CD4-positive, alpha-beta T cell treated with Interleukin-21 for 1 hour (primary cell): ENCODE measurements at places on chromosomes 6 and 20.

GRCh38 chr6:163147994-163148393, 266.5 kb upstream of the QKI start:
- no peak for DNase-seq

DNA sequence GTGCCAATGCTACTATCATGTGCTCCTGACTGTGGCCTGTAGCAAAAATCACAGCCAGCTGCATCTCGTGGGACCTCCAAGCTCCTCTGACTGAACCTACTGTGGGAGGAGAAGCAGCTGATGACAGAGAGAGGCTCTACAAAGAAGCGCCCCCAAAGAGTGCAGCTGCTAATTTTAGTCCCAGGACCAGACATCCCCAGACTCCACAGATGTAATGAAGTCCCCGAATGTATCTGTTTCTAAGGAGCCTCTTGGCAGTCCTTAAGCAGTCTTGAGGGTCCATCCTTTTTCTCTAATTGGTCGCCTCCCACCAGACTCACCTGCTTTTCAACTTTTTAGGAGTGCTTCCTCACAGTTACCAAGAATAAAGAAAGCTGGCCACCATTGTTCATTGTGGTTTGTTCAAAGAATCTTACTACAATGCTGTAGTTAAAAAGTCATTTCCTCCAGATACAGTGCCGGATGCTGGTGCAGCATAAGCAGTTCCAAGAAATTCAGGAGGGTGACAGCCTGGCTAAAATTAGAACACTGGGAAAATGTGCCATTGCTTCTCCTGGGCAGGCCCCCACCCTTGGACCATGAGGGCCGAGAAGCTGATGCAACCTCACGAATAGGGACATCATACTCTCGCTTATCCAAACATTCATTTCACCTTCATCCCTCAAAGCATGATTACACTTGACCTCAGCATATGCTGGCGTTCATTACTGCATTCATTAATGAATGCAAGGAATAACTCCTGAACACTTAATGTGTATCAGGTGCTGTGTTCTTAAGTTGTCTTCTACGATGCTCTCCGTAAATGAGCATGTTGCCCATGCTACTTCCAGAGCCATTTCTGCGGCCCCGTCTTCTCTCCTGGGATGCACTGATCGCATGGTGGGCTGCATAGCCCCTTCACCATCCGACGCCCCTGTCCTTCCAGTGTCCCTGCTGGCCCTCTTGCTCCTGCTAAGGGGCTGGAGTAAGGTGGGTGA, 66.4 kb downstream of the LY86 start:
- DNase-seq: peak; percentile 7

- DNase-seq: no peak
Observed at GRCh38 chr6:110095101-110095500, 84.4 kb downstream of the WASF1 start.

DNA sequence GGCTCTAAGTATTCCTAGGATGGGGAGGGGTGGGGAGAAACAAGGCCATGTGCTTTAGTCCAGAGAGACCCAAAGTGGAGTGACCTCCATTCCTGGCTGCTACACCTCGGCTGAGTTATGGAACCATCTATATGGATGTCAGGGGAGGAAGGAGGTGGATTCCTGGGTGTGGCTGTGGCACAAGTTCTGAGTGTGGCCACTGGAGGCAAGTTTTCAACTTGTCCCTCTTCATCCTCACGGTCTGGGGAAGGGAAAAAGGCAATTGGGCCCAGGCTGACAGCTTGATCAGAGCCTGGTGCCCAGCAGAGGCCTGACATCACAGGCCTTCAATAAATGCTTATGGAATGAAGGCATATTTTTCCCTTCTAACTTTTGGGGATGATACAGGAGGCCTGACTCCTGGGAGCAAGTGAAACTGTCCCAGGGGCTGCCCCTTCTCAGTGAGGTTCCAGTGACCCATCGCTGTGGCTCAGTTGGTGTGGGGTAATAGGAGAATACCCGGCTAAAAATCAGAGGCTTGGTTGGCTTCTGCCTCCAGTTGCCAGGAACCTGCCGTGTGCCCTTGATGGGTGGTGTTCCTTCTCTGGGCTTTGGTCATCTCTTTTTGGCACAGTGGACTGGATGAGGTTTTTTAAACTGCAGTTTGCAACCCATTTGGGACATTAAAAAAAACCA, 1.8 kb upstream of the ITPR3 start:
- no peak for DNase-seq

GRCh38 chr20:36507746-36508145, 33.6 kb upstream of the MYL9 start:
- no peak for DNase-seq

GRCh38 chr20:16711661-16712258, 18.1 kb upstream of the SNRPB2 start:
- no peak for DNase-seq

DNA sequence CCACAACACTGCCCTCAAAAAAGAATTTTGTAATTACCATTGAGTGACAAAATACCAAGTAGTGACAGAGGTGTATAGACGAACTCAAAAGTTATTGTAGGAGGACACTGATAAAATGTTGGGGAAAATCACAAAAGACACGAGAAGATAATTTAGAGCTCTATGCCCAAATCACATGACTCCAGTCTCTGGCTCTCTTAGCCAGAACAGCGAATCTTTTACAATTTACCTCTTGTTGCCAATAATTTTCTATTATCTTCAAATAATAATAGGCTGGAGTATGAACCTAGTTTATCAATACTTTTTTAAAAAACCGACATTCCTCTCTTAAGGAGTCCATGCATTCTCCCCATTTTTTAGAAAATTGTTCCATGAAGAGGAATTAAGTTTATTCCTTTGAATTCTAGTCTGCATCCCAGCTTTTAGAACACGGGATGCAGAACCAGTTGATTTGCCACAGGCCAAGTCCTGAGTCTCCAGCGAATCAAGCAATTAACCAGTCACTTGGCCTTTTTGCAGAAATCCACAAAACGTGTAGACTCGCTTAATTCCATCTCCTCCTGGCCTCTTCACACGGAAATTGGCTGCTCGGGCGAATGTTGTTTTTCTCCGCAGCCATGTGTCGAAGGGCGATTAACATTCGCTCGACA, 507 bp upstream of the RIPPLY2 start:
- no peak for DNase-seq

- DNase-seq: no peak
Observed at GRCh38 chr20:17443131-17443858, 87.9 kb downstream of the BFSP1 start.

GRCh38 chr6:106128981-106129781, 43.0 kb downstream of the PRDM1 start:
- DNase-seq: no peak

DNA sequence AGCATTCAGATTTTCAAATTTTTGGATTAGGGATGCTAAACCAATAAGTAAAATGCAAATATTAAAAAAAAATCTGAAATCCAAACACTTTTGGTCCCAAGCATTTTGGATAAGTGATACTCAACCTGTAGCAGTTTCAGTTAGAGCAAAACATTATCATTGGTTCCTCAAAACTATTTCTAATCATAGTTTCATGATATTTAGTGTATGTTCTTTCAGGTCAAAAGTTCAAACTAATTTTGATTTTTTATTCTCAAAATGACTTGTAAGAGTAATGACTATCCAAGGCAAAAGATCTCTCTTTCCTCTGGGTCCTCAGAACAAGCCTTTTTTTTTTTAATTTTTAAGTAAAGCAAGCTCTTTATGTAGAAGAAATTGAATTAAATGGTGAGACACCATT, 64.0 kb upstream of the TFB1M start:
- no peak for DNase-seq

- no peak for DNase-seq
Observed at GRCh38 chr6:31631209-31631608, 10.7 kb downstream of the PRRC2A start.

GRCh38 chr6:138680085-138680484, 93.5 kb upstream of the CCDC28A start:
- no peak for DNase-seq

GRCh38 chr6:158131926-158132325, 36.1 kb downstream of the SERAC1 start:
- peak; percentile 25 for DNase-seq

DNA sequence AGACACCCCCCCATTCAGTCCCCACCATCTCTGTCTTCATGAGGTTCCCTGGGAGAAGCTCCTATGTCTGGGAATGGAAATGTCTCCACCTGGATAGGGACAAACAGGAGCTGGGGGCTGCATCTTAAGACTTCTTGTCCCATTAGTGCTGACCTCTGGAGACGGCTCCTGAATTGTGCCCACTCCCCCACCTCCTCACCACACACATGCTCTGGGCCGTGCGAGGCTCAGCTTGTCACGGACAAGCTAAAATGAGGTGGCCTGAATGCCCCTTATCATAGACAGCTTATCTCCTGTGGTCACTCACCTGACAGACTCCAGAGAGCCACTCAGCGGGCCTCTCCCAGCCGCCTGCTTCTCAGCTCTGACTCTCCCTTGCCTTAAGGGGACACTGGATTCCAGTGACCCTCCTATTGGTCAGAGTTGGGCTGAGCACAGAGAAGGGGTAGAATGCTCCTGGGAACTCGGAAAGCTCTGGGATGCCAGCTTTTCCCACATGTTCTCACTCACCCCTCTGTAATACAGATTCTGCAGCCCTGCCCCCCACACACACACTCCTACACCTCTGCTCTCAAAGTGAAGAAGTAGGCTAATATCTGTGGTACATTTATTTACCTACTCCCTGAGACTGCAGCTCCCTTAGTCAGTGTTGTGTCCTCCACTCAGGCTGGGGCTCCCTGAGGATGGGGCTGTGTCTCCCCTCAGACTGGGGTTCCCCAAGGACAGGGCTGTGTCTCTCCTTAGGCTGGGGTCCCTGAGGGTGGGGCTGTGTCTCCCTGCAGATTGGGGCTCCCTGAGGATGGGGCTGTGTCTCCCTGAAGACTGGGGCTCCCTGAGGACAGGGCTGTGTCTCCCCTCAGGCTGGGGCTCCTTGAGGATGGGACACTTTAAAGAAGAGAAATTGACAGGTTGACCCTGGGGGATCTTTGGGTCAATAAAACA, 167.5 kb downstream of the VEGFA start:
- no peak for DNase-seq

DNA sequence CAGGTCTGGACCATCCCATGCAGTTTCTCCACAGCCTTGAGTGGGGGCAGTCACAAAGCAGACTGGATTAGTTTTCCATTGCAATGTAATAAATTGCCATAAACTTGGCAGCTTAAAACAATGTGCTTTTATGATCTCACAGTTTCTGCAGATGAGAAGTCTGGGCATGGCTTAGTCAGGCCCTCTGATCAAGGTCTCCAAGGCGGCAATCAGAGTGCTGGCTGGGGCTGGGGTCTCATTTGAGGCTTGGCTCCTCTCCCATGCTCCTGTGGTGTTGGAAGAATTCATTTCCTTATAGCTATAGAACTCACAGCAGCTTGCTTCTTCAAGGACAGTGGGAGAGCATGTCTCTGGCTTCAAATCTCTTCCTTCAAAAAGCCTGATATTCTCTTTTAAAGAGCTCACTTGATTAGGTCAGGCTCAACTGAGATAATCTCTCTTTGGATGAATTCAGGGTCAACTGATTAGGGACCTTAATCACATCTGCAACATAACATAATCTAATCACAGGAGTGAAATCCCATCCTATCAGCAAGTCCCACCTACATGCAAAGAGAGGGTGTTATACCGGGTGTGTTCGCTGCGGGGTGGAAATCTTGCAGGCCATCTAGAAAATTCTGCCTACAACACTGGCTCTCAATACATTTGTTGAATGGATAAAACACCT, 77.4 kb upstream of the SULF2 start:
- no peak for DNase-seq

DNA sequence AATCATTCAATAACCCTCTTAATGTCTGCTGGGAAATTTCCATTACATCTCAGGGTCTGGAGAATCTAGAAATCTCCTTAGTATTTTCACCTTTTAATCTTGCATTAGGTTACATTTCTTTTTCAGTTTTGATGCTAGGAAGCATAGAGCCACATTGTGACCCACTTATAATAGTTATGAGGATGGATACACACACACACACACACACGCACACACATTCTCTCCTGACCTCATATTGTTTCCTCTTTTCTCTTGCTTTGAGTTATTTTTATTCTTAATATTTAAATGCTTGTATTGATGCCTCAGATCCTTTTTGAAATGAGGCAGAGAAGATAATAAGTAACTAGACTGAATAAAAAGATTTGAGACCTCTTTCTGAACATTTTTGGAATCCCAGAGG, 128.4 kb downstream of the KLHL32 start:
- DNase-seq: no peak

- no peak for DNase-seq
Observed at GRCh38 chr20:45975686-45976085, 3.7 kb upstream of the ZNF335 start.

- no peak for DNase-seq
Observed at GRCh38 chr20:36271639-36272546, 34.2 kb upstream of the DLGAP4 start.

GRCh38 chr6:124026694-124027093, 223.0 kb downstream of the NKAIN2 start:
- no peak for DNase-seq

GRCh38 chr6:106086814-106087175, 659 bp downstream of the PRDM1 start:
- DNase-seq: no peak

DNA sequence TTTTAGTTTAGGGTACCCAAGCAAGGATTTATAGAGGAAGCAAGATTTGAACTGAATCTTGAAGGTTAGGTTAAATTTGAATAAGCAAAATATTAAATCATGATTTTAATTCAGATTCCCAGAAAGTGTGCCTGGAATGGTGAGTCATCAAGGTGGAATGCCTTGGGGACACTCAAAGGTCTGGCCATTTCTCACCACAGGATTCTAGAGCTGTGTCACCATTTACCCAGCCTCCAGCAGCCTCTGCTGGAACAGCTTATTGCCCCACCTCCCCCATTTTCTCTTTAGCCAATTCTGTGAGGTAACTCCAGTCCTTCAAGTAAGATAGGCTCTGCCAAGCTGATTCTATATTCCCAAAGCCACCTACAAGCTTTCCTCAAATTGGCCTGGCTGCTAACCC, 181.4 kb downstream of the SIM1 start:
- no peak for DNase-seq

DNA sequence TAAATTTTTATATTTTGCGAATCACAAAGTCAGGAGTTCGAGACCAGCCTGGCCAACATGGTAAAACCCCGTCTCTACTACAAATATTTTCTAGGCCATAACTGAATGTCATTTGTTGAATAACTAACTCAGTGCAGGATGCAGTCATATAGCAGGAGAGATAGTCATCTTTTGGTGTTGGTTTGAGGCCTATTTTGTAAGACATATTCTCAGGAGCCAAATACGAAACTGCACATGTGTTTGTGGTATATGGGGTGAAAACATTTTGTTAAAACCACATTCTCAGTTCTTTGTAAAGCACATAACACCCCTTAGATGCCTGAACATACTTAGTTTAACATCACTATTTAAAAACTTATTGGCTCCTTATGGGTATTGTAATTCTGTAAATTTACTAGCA, 4.7 kb upstream of the ENPP5 start:
- DNase-seq: peak; percentile 53

GRCh38 chr6:66796987-66797386, 1090.0 kb upstream of the EYS start:
- DNase-seq: no peak

DNA sequence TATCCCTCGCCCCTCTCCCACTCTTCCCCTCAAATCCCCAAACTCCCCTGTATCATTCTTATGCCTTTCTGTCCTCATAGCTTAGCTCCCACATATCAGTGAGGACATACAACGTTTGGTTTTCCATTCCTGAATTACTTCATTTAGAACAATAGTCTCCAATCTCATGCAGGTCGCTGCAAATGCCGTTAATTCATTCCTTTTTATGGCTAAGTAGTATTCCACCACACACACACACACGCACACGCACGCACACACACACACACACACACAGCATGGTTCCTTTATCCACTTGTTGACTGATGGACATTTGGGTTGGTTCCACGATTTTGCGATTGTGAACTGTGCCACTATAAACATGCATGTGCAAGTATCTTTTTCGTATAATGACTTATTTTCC, 112.7 kb downstream of the KIF13A start:
- DNase-seq: no peak

- no peak for DNase-seq
Observed at GRCh38 chr20:34045930-34046725, 52.4 kb downstream of the RALY start.
